Activated CD4-positive, alpha-beta memory T cell treated with anti-CD3 and anti-CD28 coated beads, Interleukin-2, amount 10 ng/mL, durations not matched to agents 7 days and 5 days (primary cell): ENCODE measurements at places on chromosomes 1 and 21. TPM values are rescaled to one million over a fixed set of nuclear protein-coding genes. Genes with fewer than 3 reads are reported as not detected.
A peak's percentile ranks its signal among the peaks of the same experiment; 100 is the strongest.

- H3K4me1 ChIP-seq = no peaks in the 10 kb centered on the region
- H3K4me3 ChIP-seq = no peak overlapping the region
- no peaks in the 10 kb centered on the region for H3K36me3 ChIP-seq
- no peak for DNase-seq
- H3K27ac ChIP-seq = no peak overlapping the region
- no peaks in the 10 kb centered on the region for H3K27me3 ChIP-seq
These were observed 458.3 kb upstream of the BRINP3 start for GRCh38 chr1:190935925-190936324.

GRCh38 chr1:234643111-234643849 lies 33.3 kb upstream of the IRF2BP2 start:
- H3K36me3 ChIP-seq = peaks cover 5% of the 10 kb centered on the region
- H3K4me3 ChIP-seq = no peak overlapping the region
- no peaks in the 10 kb centered on the region for H3K4me1 ChIP-seq
- DNase-seq = no peak
- H3K27ac ChIP-seq = no peak overlapping the region
- peaks cover 6% of the 10 kb centered on the region for H3K27me3 ChIP-seq

- no peaks in the 10 kb centered on the region for H3K36me3 ChIP-seq
- H3K4me1 ChIP-seq = no peaks in the 10 kb centered on the region
- peaks cover 2% of the 10 kb centered on the region for H3K27me3 ChIP-seq
- no peak for DNase-seq
These were observed 1.6 kb upstream of the TAS1R2 start for GRCh38 chr1:18861082-18861481.

C1orf87 gene
- total RNA-seq = not detected

DNA sequence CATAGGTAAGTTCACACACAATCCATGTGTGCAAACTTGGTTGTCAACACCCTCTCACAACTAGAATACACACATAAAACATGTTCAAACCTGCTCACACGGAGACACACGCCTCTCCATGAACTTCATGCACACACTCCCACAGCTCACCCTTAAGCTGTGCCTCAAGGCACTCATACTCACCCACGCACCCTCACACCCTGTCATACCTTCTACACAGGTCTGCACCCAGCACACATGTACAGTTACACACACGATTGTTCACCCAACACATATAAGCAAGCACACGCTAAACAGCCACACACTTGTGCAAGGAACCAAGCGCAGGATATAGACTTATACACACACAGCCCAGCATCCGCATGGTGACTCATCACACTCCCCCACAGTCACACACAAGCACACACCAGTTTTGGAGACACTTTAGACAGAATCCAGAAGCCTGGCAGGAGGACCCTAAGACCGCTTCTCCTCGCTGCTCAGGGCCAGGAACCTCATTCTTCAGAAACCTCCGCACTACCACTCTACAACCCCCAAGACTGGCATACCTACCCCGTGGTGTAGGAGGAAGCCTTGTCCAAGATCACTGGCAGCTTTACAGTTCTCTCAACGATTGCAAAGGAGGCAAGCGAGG lies 58.7 kb upstream of the ZC3H12A start:
- H3K36me3 ChIP-seq = no peaks in the 10 kb centered on the region
- no peak overlapping the region for H3K27ac ChIP-seq
- DNase-seq = no peak
- H3K4me1 ChIP-seq = no peaks in the 10 kb centered on the region

DNA sequence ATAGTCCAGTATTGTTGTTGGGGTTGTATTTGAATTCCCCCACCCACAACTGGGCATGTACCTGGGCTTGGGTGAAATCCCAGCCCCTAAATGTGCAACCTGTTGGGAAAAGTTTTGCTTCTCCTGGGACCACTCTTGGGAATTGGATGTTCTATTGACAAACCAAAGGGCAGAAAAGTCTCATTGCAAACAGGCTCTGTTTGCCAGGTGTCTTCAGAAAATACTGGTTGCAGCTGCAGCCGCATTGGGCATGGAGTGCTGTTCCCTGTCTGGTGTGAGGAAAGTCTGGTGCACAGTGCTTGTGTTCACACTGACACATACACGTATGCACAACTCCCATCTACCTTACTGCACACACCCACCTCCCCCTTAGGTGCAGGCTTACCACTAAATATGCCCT lies 12.1 kb downstream of the PTPRU start:
- DNase-seq = no peak
- H3K36me3 ChIP-seq = no peaks in the 10 kb centered on the region
- H3K27me3 ChIP-seq = peaks cover 8% of the 10 kb centered on the region
- H3K4me1 ChIP-seq = no peaks in the 10 kb centered on the region

- no peak overlapping the region for H3K27ac ChIP-seq
- H3K36me3 ChIP-seq = peaks cover 9% of the 10 kb centered on the region
- no peak overlapping the region for H3K4me3 ChIP-seq
- peaks cover 9% of the 10 kb centered on the region for H3K4me1 ChIP-seq
- DNase-seq = no peak
These were observed 4.5 kb upstream of the COP1 start for GRCh38 chr1:176211396-176212165.

CD160 gene
- total RNA-seq = not detected

GRCh38 chr1:178434899-178435435 lies 61.8 kb downstream of the CLEC20A start:
- no peak overlapping the region for H3K4me3 ChIP-seq
- H3K27me3 ChIP-seq = no peaks in the 10 kb centered on the region
- no peaks in the 10 kb centered on the region for H3K4me1 ChIP-seq

DNA sequence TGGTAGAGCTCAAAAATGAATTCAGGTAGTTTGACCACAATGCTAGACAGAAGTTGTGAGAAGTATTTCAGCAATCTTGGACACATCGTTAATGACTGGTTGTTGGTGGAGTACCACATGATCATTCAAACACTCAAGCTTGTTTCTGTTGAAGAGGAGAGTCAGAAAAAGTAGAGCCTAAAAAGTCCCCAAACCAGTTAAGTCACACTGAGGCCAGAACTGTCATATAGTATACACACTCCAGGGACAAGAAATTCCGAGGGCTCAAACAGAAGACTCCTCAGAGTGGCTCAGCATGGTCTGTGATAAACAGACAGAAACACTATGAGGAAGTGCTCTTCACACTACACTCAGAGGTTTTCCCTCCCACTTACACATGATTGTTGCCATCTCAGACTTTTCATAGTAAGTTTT lies 5.8 kb downstream of the TRIM33 start:
- DNase-seq = no peak
- H3K4me1 ChIP-seq = peaks cover 67% of the 10 kb centered on the region
- H3K27me3 ChIP-seq = no peaks in the 10 kb centered on the region
- H3K27ac ChIP-seq = no peak overlapping the region

- H3K27me3 ChIP-seq = peaks cover 6% of the 10 kb centered on the region
- H3K4me1 ChIP-seq = no peaks in the 10 kb centered on the region
- peaks cover 21% of the 10 kb centered on the region for H3K36me3 ChIP-seq
- no peak overlapping the region for H3K27ac ChIP-seq
- no peak overlapping the region for H3K4me3 ChIP-seq
- no peak for DNase-seq
These were observed 21.7 kb downstream of the LRRC71 start for GRCh38 chr1:156942176-156942575.

DNA sequence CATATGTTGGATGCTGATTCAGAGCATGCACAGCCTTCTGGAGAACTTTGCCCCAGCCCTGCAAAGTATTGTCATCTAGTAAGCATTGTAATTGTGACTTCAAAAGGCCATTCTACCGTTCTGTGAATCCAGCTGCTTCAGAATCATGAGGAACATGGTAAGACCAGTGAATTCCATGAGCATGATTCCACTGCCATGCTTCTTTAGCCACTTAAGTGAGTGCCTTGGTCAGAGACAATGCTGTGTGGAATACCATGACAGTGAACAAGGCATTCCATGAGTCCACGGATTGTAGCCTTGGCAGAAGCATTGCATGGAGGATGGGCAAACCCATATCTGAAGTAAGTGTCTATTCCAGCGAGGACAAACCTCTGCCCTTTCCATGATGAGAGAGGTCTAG lies 123.7 kb downstream of the S1PR1 start:
- no peaks in the 10 kb centered on the region for H3K36me3 ChIP-seq
- no peak overlapping the region for H3K4me3 ChIP-seq
- no peak overlapping the region for H3K27ac ChIP-seq
- H3K4me1 ChIP-seq = peaks cover 8% of the 10 kb centered on the region

DNA sequence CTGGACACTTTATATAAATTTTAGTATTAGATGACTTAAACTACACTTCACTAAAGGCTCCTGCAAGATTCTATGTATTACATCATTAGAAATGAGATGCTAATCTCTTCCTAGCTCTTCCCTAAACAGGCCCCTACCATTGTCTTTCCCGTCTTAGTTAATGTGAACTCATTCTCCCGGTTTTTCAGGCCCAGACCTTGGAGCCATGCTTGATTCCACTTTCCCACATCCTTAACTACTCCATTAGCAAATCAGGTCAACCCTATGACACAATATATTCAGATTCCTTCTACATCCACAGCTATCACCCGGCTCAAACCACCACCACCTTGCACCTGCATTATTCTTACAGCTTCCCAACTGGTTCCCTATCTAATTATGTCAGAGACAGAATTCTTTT lies 73.3 kb downstream of the NVL start:
- H3K36me3 ChIP-seq = peaks cover 19% of the 10 kb centered on the region
- H3K4me3 ChIP-seq = no peak overlapping the region
- no peak overlapping the region for H3K27ac ChIP-seq
- H3K4me1 ChIP-seq = peaks cover 14% of the 10 kb centered on the region
- DNase-seq = no peak

DNA sequence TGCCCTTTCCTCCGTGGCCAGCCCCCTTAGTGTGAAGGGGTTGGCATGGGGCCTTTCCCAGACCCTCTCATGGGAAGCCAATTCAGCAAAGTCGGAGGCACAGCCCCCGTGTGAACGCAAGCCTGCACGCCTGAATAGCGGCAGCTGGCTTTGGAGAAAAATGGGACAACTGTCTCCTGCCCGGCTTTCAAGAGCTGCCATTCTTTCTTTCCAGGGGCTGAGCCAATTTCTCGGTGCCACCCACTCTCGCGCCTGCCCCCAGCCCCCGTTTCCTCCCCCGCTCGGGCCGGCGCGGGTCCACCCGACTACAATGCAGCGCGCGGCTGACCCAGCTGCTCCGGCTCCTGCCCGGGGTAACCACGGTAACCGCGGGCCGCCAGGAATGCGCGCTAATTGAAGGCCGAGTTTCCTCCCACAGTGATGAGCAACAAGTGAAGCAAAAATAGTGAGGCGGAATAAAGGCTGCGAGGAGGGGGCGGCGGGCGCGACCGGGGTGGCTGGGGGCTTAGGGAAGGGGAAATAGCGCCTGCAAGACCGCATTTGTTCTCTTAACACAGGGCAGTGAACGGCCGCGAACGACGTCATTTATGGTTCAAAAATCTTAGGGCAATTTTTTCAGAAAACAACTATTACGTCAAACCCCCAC lies 27.8 kb downstream of the ILDR2 start:
- H3K4me3 ChIP-seq = no peak overlapping the region
- peaks cover 29% of the 10 kb centered on the region for H3K4me1 ChIP-seq
- no peaks in the 10 kb centered on the region for H3K36me3 ChIP-seq
- DNase-seq = no peak
- H3K27ac ChIP-seq = no peak overlapping the region

DNA sequence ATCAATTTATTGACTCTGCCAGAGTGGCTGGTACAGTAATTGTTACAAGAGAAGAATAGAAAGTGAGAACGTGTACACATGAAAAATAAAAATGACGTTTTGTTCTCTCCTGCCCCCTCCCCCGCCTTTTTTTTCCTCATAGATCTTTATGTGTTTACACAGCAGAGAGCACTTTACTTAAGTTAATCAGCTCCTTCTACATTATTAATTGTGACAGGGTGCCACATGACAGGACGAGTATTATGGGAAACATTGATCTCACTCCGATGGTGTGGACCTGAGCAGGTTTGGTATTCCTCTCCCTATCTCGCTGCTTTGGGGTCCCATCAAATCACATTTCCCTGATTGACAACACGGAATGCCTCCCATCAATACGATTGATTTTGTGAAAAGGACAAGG lies 285.7 kb downstream of the TM2D1 start:
- no peaks in the 10 kb centered on the region for H3K4me1 ChIP-seq
- no peaks in the 10 kb centered on the region for H3K27me3 ChIP-seq
- no peak for DNase-seq
- H3K36me3 ChIP-seq = no peaks in the 10 kb centered on the region
- H3K4me3 ChIP-seq = no peak overlapping the region

- no peak overlapping the region for H3K4me3 ChIP-seq
- no peak overlapping the region for H3K27ac ChIP-seq
- H3K4me1 ChIP-seq = no peaks in the 10 kb centered on the region
- H3K36me3 ChIP-seq = no peaks in the 10 kb centered on the region
These were observed 364.0 kb downstream of the OLFM3 start for GRCh38 chr1:101632548-101633272.

- DNase-seq = no peak
- peaks cover 49% of the 10 kb centered on the region for H3K4me1 ChIP-seq
- H3K4me3 ChIP-seq = peak overlapping the region; percentile 38
- H3K27me3 ChIP-seq = peaks cover 25% of the 10 kb centered on the region
These were observed 448 bp upstream of the COL9A2 start for GRCh38 chr1:40317394-40318074.

GRCh38 chr1:52157582-52157981 lies 15.7 kb downstream of the ZFYVE9 start:
- no peak overlapping the region for H3K27ac ChIP-seq
- DNase-seq = no peak
- H3K4me3 ChIP-seq = no peak overlapping the region
- H3K36me3 ChIP-seq = no peaks in the 10 kb centered on the region
- no peaks in the 10 kb centered on the region for H3K4me1 ChIP-seq

- H3K36me3 ChIP-seq = peaks cover 15% of the 10 kb centered on the region
- peaks cover 51% of the 10 kb centered on the region for H3K4me1 ChIP-seq
- peak overlapping the region; percentile 79 for H3K27ac ChIP-seq
- no peak for DNase-seq
- H3K4me3 ChIP-seq = peak overlapping the region; percentile 83
These were observed 1.3 kb downstream of the TAF5L start for GRCh38 chr1:229624521-229625070.

PRKCZ gene
- 8.0 TPM for total RNA-seq
